ENCODE measurements at places on chromosomes 2 and 18.

DNA sequence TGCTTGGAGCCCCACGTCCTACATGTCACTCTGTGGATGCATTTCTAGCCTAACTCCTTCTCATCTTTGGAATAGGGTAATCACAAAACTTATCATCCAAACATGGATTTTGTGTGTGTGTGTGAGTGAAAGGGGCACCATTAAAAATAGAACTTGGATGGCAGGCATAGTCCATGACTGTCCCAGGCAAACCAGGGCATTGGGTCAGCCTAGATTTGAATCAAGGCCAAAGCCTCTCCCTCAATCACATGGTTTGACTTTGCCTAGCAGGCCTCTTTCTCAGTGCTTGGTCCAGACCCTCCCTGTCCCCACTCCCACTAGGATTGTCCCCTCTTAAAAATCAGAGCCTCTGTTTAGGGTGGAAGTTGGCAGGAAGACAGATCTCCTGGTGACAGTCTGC, 67.4 kb upstream of the BCL2L11 start:
- DNase-seq = no peak

GRCh38 chr2:23375448-23375847, 9.5 kb upstream of the KLHL29 start:
- no peak for DNase-seq

- DNase-seq = no peak
Observed at GRCh38 chr2:226794751-226795171, 4.9 kb downstream of the IRS1 start.

DNA sequence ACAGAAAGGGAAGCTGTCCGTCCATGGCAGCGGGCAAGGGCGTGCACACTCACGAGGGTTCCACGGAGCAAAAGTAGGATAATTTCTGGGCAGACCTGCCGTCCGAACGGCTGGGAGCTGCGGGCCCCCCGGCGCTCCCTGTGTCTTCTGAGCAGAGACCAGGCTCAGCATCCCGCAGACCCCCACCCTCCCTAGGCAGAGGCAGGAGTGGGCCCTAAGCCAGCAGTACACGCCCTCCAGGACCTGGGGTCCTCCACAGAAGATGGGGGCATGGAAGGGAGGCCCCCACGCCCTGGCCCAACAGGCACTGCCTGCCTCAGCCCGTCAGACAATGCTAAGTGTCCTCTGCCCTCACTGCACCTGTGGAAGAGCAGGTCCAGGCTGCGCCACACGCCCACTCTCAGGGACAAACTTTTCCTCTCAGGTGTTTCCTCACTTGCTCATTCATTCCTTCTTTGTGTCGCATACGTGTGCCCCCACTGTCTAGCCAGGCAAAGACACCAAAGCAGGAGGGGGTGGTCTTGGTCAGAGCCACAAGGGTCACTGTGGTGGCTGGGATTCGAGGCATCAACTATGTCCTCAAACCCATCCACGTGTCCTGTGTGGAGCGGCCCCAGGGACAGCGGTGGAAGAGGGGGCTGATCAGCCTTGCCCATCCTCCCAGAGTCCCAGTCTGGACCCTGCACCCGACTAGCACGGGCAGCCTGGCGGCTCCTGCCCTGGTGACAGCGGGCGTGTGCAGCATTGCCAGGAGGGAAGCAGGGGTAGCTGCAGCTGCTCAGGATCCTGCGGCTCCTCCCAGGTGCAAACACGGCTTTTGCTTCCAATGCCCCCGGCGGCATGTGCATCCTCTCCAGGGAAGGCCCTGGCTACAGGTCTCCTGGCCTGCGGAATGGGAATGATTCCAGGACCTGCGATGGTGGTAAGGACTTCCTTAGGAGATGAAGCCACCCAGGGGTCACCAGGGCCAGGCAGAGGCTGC, 2.4 kb upstream of the GPC1 start:
- no peak for DNase-seq

GRCh38 chr2:142853912-142854311, 23.6 kb upstream of the KYNU start:
- no peak for DNase-seq

DNA sequence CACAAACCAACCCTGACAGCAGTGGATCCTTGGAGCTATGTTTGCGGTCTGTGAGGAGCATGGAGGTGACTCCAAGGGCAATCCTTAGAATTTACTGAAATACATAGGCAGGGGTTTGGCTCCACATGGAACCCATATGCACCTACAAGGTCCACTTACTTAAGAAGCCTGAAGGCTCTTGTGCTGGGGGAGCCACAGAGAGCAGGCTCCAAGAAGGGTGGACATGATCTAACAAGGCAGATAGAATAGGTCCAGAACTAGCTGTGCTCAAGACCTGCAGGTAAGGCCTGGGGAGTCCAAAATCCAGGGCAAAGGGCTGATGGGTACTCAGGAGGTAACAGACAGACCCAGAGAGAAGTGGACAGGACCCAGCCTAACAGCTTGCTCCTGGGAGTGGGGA, 1.2 kb upstream of the CDK5R2 start:
- no peak for DNase-seq

DNA sequence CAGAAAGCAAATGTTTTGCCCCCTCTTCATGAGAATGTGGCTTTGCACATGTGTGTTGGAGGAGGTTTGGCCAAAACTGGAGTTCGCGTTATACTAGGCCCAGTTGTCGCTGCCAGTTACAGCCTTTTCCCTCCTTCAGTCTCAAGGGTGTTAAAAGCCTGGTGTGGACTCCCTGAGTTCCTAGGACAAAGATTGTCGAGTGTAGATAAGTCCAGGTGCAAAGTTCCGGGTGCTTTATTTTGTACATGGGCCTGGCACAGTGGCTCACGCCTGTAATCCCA, 542 bp upstream of the RNF103 start:
- no peak for DNase-seq

- no peak for DNase-seq
Observed at GRCh38 chr2:58558881-58559280, 317.8 kb upstream of the FANCL start.

- DNase-seq = no peak
Observed at GRCh38 chr2:76406134-76406855, 695.6 kb upstream of the GCFC2 start.

GRCh38 chr2:217125014-217125413, 265.1 kb upstream of the TNP1 start:
- DNase-seq = no peak

DNA sequence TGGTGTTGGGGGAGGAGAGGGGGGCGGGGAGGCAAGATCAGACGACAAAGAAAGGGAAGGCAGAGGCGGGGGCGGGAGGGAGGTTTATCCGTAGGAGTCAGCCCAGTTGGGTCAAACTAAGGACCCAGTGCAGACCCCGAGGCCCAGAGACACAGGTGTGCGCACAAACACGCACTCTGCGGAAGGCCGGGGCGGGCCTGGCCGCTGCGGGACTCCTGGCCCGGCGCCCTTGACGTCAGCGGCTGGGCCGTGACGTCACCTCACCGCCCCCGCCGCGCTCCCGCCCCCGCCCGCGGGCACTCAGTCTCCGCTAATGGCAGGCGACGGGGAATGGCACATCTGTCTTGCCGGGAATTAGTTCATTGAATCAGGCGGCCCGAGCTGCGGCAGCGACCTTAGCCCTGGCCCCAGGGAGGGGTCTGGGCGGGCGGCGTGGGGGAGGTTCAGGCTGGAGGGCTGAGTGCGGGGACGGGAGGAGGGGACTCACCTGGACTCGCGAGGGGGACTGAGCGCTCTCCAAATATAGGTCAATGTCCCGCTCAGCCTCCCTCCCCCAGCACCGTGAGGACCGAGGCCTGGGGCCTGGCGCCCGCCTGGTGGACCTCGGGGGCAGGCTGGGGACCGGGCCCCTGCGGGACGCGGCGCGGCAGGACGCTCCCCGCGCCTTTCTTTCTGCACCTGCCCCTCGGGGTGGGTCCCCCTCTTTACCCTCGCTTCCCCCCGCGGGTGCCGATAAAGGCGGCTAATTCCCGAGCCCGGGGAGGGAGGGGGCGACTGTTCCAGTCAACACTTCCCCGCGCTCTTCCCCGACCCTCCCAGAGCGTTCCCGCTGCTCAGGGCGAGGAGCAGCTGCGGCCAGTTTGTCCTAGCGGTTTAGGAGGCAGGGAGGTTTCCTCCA, 15.5 kb upstream of the ECEL1 start:
- no peak for DNase-seq

GRCh38 chr2:219987830-219988229, 360.4 kb downstream of the SLC4A3 start:
- no peak for DNase-seq

GRCh38 chr2:137178951-137179377, 413.6 kb downstream of the THSD7B start:
- DNase-seq = no peak

GRCh38 chr18:60684843-60685513, 312.4 kb upstream of the MC4R start:
- DNase-seq = no peak

DNA sequence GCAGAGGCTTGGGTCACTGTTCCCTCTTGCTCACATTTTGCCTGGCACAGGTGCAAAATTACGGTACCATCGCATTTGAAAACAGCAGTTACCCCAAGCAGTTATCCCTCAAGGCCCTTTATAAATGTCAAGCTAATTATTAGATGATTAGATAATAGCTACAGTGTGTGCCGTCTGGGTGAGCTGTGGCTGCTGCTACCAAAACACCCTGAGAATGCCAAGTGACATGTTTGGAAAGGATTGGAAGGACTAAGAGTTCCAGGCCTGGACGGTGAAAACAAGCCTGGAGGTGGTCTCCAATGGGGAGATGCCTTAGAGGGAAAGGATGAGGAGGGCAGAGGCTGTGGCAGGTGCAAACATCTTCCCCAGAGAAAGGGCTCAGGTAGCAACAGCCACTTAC, 120.6 kb downstream of the CAPN13 start:
- no peak for DNase-seq

DNA sequence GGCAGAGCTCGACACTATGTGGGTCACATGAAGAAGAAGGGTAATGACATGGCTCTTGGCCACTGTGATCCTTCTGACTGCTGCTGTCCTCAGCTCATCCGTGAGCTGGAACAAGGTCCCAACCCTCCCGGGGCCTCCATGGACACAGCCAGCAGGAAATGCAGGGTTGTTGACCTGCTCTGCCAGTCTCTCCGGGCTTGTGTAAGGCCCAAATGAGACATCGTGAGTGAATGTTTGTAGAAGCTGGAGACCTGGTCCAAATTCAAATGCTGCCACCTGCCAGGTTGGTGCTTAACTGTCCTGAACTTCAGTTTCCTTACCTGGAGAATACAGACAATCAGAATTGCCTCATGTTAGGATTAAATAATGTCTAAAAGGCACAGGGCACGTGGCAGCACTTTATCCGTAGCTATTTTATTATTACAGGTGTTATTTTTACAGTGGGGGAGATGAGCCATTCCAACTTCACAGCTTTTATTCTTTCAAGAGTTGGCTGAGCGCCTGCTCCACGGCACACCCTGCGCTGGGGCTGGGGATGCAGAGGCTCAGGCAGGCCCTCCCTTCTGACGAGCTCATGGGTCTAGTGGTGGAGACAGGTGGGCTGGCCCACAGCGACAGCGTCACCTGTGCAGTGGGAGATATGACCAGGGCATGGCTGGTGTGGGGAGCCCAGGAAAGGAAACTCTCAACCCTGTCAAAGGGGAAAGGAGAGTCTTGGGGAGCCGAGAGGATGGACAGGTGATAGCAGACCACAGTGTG, 15.1 kb downstream of the ARHGEF4 start:
- DNase-seq = no peak

DNA sequence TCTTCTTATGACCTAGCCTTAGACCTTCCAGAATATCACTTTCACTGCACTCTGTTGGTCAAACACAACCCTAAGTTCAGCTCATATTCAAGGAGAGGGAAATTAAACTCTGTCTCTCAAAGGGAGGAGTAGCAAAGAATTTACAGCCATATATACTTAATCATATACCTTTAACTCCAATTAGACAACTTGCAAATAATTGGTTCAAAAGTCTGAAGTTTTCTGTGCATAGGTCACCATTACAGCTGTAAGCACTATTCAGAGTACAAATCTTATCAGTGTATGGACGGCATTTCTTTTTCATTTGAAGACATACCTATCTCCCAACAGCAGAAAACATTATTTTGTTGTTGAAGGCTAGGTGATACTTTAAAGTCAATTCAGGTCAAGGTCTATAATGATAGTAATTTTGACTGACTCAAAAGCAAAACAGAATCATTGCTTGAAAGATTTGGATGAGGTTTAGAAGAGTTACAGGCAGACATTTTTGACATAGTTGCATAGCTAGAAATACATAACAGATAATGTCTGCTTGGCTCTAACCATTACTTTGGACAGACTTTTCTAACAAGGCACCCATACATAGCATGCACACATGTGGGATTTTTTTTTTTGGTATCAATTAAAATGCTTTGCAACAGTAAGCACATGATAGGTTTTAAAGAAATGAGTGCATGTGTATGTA, 131.5 kb downstream of the CPS1 start:
- DNase-seq = no peak

DNA sequence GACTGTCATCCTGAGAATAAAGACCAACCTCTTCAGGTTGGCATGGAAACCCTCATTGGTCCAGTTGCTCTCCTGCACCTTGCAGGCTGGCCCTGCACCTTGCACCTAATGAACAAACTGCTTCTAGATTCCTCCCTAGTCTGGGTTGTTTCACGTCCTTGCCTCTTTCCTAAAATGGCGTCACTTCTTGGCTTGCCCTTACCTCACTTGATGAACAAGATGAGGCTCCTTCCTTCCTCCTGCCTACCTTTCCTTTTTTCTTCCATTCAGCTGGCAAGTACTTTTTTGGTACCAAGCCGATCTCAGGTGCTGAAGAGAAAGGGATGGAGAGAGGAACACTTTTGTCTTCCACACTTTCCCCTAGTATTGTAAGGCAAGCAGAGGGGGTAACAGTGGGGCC, 74.5 kb downstream of the MYCN start:
- DNase-seq = no peak

GRCh38 chr2:150916467-150917396, 344.9 kb downstream of the RBM43 start:
- no peak for DNase-seq

- DNase-seq = peak; percentile 5
Observed at GRCh38 chr2:23850564-23851256, 76.2 kb downstream of the ATAD2B start.

- DNase-seq = no peak
Observed at GRCh38 chr2:22215517-22215916, 1091.7 kb downstream of the TDRD15 start.

GRCh38 chr2:143468341-143468888, 339.2 kb downstream of the ARHGAP15 start:
- no peak for DNase-seq

- no peak for DNase-seq
Observed at GRCh38 chr2:111037128-111037527, 83.6 kb upstream of the BCL2L11 start.

DNA sequence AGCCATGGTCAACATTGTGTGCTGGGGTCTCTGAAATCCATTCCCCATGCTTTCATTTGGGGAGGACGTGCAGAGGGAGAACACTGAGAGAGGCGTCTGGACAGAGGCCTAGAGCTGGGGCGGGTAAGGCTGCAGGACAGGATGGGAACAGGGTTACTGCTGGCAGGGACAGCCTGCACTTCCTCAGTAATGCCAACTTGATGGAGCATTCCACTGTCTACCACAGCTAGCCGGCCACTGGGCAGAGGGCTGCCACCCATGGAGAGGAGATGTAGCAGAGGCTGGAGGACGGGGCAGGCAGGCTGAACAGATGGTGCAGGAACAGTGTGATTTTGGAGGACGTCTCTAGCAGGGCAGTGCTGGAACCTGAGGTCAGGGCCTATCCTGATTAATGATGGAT, 29.3 kb downstream of the MRPL33 start:
- no peak for DNase-seq

All from GM12891 (cell line).